ENCODE measurements at places on chromosomes 12 and 14.

- no peak for DNase-seq
Observed at GRCh38 chr12:95805864-95806671, 15.5 kb upstream of the NTN4 start.

- no peak for DNase-seq
Observed at GRCh38 chr12:102510031-102510430, 29.7 kb upstream of the IGF1 start.

DNA sequence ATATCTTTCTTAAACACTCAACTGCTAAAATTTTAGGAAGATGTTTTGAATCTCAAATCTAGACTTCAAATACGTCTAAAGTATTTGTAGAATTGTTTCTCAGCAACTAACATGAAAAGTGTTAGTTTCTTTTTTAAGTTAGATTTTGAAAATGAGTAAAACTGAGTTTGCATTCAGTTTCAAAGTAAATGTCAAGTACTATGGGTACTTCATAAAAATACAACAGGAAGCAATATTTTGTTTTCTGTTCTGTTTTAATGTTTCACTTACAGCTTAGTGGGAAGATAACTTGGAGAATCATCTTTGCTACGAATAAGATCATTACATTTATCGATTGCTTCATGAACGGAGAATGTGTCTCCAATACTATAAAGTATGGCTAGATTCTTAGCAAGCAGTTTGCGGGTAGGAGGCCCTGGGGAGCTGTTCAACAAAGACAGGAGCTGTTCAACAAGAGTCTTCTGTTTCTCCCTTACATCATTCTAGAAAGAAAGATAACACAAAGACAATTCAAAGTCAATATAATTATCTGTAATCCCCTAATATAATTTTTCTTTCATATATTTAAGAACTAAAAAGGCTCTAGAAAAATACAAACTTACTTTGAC, 20.2 kb downstream of the HEATR5A start:
- DNase-seq: peak; percentile 32

DNA sequence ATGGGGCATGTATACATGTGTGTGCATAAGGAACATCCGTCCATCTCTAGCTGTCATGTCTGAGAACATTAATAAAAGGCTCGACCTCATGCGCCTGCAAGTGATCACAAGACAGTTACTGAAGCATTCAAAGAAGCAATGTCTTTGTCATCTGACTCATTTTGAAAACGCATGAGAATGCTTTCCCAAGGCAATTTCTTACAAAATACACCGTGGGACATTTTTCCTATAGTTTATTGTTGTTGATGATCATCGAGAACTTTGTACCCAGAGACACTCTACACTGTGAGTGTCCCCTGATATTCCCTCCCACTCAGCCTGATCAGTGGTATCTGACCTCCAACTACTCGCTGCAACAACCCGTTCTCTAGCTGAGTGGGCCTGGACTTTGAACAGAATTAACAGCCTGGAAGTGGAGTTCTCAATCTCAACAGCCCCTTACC, 68.1 kb downstream of the ETV6 start:
- DNase-seq: no peak

DNA sequence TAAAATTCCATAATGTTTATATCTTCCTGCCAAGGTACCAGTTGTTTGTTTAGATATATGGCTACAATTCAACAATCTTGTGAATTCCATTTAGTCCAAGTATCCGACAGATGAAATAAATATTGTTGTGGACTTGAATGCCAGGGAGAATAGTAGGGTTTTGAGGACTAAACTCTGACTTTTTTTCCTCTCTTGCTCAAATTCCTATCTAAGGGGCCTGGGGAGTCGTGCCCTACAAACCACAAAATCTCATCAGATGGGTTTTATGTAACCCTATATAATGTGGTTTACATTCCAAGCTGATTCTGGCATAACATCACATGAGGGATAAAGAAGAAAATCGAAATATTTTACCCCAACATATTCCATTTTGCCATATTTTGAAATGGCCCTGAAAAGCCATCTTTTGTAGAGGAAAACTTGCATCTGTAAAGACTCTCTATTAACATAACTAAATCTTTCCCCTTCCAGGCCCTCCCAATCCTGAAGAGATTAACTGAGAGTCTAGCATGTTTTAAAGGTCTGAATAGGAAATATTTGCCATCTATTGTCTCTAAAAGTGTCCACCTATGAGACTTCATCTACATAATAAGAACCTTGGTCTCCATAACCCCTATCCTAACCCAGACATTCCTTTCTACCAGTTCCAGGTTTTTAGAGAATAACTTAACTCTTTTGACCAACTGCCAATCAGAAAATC, 184.7 kb upstream of the KITLG start:
- DNase-seq: no peak

DNA sequence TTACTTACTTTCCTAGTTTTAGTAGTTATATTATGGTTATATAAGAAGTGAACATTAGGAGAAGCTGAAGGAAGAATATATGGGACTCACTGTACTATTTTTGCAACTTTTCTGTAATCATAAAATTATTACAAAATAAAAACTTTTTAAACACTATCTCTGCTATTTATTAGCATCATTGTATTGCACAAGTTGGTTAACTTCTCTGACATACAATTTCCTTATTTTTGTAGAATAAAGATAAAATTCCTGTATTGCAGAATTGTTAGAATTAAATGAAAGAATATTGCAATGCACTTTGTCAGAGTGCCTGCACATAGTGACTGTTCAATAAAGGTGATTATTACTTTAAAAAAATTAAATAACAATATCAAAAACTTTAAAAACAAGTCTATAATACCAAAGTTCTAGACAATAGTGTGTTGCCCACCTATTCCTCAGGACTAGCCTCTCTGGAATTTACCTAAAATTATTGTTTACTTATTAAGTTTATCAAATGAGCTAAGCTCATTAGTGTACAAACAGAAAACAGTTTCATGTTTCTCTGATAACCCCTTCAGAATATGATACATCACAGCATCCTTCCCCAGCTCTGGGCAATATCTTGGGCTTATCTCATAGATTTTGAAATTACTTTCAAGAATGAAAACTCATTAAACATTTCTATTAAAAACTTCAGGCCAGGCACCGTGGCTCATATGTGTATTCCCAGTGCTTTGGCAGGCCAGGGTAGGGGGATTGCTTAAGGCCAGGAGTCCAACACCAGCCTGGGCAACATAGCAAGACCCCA, 77.4 kb upstream of the TMPO start:
- no peak for DNase-seq

Measured in T-helper 2 cell (primary cell).